ENCODE measurements at places on chromosomes 2 and 18.

GRCh38 chr18:65415098-65415497 lies 335.7 kb upstream of the CDH7 start:
- no peak for DNase-seq

DNA sequence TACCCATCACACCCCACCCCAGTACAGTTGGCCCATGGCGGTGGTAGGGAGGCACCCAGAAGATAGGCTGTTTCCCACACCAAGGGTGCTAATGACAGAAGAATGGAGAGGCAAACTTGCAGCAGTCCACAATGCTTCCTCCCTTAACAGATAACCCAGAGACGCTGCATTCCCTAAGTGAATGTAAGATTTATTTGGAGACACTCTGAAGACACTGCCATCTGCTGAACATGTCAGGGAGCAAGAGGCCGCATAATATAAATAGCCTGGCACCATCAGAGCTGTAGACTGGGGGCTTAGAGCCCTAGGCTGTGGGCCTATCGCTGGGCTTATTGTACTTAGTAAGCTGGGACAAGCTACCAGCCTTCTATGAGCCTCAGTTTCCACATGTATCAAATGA lies 2.2 kb upstream of the IWS1 start:
- DNase-seq, result no peak

DNA sequence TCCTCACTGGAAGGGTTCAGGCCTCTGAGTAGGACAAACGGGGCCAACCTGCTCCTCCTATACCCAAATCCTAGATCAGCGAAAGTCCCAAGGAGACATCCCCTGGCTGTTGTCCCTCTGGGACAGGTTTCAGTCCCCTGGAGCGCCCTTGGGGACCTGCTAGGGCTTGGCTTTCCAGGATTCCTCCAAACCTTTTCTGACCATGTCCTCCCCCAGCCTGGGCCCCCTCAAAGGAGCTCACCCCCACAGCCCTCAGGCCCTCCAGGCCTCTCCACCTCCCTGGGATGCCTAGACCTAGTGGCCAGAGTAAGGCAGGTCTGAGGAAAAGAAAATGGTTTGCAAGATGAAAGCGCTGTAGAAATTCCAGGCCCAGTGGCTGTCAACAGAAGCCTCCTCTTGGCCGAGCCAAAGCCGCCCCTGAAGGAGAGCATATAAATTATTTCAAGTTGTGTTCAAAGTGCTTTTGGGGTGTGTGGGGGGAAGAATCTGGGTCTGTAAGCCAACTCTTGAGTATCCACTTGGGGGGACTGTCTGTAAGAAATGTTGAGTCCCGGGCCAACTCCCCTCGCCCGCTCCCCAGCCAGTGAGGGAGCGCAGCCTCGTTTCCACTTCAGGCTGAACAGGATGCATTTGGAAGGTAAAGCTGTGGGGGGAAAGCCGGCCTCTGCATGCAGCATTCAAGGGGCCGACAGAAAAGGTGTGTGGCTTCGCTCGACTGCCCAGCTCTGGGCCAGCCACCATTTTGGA lies 158.6 kb downstream of the DYSF start:
- no peak for DNase-seq

DNA sequence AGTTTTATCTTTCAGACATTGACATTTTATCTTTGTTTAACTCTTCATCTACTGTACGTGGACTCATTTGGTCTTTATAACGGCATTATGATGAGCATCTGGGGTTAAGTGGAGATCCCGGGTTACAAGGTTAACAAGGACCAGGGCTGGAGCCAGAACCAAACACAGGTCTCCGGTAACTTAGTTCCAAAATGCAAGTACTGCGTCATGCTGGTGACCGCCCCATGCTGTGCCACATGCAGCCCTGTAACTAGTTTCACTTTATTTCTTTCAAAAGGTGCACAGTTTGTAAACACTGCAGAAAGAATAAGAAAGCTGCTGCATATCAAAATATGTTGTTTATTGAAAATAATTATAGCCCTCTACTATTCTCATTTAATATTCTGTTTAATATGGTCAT lies 3.1 kb downstream of the SLC5A7 start:
- DNase-seq, result no peak

GRCh38 chr2:3927031-3927430 lies 223.7 kb downstream of the DCDC2C start:
- no peak for DNase-seq

DNA sequence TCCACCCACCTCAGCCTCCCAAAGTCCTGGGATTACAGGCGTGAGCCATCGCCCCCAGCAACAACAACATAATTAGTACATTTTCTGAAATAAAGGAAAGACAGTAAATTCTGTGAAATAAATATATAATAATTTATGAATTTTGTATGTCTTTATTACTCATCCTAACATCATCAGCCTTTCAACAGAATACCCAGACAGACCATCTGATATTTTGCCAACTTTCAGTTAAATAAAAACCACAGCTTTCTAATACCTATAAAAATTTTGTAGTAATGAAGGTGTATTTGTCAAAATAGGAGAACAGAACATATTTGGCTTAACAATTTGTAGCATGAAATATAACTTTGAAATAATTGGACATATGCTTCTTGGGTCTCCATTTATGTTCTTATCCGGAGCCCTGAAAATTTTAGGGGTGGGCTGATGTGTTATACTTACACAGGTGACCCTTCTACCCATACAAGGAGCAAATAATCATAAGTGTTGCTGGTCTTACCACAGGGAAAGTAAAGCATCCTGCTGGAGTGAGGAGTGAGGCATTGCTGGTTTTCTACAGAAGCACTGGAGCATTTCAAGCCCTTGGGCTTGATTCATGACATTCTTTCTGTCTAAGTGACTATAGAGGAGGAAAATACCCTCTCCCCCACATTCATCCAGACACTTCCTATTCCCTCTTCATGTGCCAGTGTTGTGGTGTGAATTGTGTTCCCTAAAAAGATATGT lies 99.3 kb downstream of the SPOPL start:
- no peak for DNase-seq

DNA sequence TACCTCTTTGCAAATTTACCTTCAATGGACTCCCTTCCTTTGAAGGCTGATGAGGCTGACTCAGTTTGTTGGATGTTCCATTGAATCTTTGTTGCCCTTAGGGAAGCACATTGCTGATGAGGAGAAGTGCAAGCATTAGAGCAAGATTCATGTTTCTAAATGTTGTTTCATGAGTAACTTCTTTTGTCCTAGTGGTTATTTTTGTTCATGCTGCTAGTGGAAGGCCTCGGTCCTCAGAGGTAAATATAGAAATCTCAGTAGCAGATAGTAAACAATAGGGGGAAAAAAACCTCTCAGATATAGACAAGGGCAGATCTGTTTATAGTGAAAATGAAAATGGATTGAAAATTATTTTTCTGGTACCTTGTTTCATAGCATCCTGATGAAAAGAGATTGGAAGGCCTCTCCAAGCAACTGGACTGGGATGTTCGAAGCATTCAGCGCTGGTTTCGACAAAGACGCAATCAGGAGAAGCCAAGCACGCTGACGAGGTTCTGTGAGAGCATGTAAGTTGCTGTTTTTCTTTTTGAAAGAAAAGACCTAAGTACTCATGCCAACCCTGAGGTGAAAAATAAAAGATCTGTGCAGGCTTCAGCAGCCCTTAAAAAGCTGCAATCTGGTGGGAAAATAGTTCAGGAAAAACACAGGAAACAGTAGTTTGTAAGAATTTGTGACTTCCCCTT lies 104.9 kb downstream of the CERS6 start:
- DNase-seq, result no peak

GRCh38 chr18:12420821-12421421 lies 13.2 kb downstream of the PRELID3A start:
- DNase-seq, result peak; percentile 87

- no peak for DNase-seq
Measured at GRCh38 chr2:229343661-229344060, 72.6 kb upstream of the PID1 start.

- peak; percentile 72 for DNase-seq
Measured at GRCh38 chr2:121297217-121297830, 12.3 kb upstream of the TFCP2L1 start.

GRCh38 chr18:74633652-74634352 lies 36.1 kb downstream of the ZNF407 start:
- DNase-seq, result no peak

- no peak for DNase-seq
Measured at GRCh38 chr2:235561450-235561849, 67.6 kb downstream of the AGAP1 start.

- DNase-seq, result no peak
Measured at GRCh38 chr2:100964222-100964621, 37.9 kb upstream of the RPL31 start.

- peak; percentile 73 for DNase-seq
Measured at GRCh38 chr2:73984203-73984921, at the start of gene TET3. TSS of gene TET3 (plus strand) at chr2:73984910. CDS start at chr2:73986404, 1,494 bp downstream.

DNA sequence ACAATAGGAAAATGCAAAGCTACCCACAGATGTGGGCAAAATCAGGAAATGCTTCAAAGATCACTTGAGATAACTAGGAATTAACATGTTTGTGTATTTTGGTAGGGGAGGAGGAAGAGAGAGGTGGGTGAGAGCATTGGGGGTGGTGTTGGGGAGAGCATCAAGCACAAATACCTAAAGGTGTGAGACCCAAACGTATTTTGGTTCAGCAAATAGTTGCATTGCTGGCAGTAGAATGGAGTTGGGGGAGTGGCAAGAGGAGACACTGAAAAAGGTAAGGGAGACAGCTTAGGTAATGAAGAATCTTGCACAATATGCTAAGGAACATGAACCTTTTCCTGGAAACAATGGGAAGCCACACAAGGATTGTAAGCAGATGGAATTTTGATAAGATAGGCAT lies 1.5 kb upstream of the PELI1 start:
- no peak for DNase-seq

- peak; percentile 65 for DNase-seq
Measured at GRCh38 chr2:177740700-177741099, 331.9 kb downstream of the PDE11A start.

DNA sequence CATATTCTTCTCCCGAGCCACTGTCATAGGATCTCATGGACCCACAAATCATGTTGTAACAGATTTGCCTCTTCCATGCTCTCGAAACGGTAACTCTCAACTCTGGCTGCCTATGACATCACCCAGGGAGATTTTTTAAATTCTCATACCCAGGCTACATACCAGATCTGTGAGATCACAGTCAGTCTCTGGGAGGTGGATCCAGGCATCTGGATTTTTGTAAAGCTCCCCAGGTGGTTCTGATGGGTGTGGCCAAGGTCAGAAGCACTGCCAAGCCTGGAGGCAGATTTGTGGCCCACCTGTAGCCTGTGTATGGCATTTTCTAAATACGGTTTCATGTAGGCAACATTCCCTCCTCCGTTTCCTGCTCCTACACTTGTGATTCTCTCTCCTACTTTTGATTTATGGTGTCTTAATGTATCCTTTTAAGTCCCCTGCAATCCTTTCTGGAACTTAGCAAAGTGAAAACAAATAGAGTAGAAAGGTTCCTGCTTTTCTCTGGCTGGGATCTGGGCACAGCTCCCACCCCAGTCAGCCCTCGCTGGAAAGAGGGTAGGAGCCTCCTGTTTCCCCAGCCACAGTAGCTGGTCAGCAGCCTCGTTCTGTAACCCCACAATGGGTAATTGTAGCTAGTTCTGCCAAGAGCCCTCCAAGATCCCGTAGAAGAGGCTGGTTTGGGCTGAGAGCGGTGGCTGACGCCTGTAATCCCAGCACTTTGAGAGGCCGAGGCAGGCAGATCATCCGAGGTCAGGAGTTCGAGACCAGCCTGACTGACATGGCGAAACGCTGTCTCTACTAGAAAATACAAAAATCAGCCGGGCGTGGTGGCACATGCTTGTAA lies 96.2 kb downstream of the KLHL29 start:
- DNase-seq, result peak; percentile 63

DNA sequence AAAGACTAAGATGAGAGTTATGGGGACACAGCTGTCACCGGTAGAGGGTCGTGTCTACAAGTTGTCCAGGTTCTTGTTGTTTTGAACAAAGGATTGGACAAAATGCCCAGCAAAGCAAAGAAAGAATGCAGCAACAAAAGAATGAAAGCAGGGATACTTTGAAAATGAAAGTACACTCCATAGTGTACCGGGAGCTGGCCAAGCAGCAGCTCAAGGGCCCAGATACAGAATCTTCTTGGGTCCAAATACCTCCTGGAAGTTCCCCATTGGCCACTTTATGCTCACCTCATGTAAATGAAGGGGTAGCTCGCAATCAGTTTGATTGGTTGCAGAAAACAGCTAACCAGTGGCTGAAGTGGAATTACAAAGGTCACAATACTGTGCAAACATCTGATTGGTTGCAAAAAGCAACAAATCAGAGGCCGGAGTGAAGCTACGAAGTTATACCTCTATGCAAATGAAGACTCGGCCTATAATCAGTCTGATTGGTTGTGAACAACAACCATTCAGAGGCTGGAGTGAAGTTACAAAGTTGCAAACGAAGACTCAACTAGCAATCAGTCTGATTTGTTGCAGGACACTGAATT lies 474.9 kb upstream of the TMEFF2 start:
- no peak for DNase-seq

Measured in eye (tissue), 1 donor.